NB4 (cell line): ENCODE measurements at places on chromosomes 2 and 18.

DNA sequence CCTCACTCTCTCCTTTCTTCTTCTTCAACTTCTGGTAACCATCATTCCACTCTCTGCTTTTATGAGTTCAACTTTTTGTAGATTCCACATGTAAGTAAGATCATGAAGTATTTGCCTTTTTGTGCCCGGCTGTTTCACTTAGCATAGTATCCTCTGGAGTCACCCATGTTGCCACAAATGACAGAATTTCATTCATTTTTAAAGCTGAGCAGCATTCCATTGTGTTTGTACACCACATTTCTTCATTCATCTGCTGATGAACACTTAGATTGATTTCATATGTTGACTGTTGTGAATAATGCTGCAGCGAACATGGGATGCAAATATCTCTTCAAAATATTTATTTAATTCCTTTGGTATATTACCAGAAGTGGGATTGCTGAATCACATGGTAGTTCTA lies 133.6 kb upstream of the ERBB4 start:
- DNase-seq = no peak

- DNase-seq = no peak
Observed at GRCh38 chr2:205614965-205615364, 67.3 kb upstream of the NRP2 start.

GRCh38 chr18:4181882-4182568 lies 273.1 kb downstream of the DLGAP1 start:
- no peak for DNase-seq

- DNase-seq = no peak
Observed at GRCh38 chr2:234320066-234320465, 176.8 kb downstream of the ARL4C start.

GRCh38 chr18:22455425-22456115 lies 37.9 kb upstream of the CTAGE1 start:
- DNase-seq = no peak

DNA sequence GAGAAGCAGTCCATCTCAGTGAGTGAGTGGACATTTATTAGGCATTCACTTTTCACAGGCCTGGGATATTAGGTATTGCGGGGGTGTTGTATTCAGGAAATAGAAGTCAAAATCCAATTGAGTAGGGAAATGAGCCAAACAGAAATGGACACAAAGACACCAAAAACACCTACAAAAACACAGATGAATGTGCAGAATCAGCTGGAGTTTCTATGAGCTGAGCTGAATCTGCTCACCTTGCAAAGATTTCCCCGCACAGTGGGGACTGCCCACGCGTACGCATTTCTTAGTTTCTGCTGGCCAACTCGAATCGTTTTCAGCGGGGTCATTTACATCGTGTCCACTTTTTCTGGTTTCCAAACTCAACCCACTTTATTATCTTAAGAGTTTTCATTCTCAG lies 160.0 kb downstream of the BCL2 start:
- no peak for DNase-seq

DNA sequence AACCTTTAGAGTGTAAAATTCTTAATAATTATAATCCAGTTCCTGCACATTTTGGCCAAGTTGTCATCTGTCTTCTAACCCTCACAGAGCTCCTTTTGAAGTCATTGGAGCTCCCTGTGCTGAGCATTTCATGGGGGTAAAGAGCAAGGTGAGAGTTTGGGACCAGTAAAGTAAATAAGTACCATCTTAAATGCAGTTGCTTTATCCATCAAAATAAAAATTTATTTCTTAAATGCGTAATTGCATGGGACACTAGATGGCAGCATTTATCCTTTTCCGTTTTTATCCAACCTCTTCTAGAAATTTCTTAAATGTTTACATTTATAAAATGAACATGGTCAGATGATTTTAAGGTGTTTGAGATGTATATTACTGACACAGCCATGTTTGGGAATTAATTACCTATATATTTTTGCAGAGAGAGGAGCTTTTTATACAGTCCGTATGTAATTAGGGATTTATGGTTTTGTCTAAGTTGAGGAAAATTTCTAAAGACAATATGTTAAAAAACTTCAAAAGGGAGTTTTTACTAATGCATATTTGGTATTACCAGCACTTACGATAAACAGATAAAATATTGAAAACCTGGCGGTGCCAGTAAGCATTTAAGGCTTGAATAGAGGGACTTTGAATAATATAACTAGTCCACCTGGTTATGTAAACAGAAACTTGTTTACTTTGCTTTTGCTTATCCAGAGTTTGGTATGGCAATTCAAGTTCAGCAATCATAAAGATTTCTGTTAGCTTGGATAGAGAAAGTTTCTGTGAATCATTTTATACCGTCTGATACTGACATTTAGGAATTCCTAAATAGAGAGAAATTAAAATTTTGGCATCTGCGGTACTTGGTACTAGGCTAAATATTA lies 54.5 kb downstream of the ACSL3 start:
- DNase-seq = peak; percentile 31

GRCh38 chr2:121796239-121796638 lies 40.8 kb downstream of the TSN start:
- DNase-seq = no peak

- no peak for DNase-seq
Observed at GRCh38 chr18:75109319-75109691, 99.6 kb downstream of the PTGR3 start.

DNA sequence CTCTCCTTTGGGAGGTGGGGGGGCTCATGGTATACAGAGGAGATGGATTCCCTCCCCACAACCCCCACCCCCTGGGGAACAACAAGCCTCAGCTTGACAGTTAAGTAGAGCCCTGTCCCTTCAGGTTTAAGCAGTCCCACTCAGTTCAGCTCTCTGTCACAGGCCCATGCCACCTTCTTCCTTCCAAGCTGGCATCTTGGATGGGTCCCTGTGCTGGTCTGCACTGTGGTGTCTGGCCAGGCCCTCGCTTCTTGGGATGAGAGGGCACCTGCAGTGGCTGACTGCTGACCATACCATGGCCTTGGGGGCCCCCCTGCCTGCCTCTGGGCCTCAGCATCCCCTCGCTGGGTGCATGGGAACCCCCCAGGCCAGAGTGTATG lies 20.4 kb upstream of the GPR17 start:
- DNase-seq = no peak

DNA sequence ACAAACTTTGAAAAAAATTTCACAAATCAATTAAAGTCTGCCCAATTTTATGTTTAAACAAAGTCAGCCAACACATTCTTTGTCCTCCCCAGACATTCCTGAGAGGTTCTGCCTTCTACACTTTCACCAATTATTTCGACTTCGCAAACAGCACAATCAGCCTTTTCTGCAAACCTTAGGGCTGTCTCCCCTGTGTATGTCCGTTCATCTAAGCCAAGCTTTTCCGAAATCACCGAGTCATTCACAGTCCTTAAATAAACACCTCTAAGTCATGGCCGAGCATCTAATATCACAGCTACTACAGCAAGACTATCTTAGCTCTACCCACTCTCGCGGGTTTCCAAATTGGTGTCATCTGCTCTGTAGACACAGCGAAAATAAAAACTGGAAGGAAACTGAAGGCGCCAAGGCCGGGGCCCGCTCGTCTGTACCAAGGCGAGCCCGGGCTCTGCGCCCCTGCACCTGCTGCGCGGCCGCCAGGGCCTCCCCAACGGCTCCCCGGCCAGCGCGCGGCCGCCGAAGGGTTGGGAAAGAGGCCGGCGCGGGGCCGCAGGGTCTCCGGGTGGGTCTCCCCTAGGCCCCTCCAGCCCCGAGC lies 730 bp downstream of the ODC1 start:
- DNase-seq = no peak

DNA sequence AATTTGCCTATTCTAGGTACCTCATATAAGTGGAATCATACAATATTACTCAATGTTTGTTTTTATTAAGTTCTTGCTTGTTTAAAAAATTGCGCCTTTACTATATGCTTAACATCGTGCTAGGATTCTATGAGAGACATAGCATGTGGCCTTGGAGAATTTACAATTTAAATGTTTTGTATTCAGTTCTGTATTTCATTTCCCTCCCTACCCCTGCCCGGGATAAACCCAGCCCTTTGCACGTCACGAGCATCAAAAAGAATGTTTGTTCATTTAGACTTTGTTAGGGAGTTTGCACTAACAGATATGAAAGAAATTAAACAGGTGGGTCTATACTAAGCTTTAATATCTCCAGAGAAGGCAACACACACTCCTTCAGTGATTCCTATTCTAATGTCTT lies 75.7 kb downstream of the C18orf54 start:
- DNase-seq = no peak

GRCh38 chr2:46921676-46922448 lies 6.3 kb upstream of the MCFD2 start:
- no peak for DNase-seq

- DNase-seq = peak; percentile 45
Observed at GRCh38 chr2:136495636-136496035, 269.7 kb upstream of the THSD7B start.

- no peak for DNase-seq
Observed at GRCh38 chr2:25805987-25806386, 72.3 kb downstream of the ASXL2 start.

GRCh38 chr18:21203126-21203525 lies 38.9 kb upstream of the GREB1L start:
- no peak for DNase-seq

DNA sequence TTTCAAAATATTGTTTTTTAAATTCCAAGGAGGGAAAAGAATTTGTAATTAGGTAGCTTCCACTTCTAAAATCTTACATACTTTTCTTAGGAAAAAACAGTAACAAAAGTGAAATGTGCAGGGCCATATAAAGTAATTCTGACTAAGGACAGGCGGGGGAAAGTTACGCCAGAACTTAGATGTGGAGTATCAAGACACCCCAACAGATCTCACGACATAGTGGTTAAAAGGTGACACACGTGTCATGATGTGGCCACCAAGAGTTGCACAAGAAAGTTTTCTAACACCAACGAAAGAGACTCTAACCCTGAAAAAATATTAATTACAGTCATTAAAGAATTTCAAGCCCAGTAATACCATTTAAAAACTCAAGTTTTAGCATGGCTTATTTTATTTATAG lies 51.0 kb downstream of the KIDINS220 start:
- peak; percentile 49 for DNase-seq

GRCh38 chr2:160431441-160431840 lies 62.2 kb downstream of the RBMS1 start:
- peak; percentile 76 for DNase-seq

DNA sequence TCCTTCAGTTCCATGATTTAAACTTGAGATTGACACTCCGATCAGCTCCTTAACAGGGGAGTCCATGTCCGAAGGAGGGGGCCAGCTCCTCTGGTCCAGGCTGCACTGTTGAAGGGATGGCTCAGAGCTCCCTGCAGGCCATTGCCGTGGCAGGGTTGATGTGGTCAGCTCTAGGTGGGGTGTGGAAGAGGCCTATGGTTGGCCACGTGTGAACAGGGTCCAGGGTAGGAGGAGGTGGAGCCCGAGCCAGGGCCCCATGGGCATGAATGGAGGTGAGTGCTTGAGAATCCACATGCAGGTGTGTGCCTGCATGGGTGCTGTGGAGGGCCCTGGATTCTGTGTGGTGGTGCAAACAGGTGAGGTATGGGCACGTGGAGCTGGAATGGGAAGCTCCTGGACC lies 1.1 kb downstream of the SPEG start:
- DNase-seq = no peak

DNA sequence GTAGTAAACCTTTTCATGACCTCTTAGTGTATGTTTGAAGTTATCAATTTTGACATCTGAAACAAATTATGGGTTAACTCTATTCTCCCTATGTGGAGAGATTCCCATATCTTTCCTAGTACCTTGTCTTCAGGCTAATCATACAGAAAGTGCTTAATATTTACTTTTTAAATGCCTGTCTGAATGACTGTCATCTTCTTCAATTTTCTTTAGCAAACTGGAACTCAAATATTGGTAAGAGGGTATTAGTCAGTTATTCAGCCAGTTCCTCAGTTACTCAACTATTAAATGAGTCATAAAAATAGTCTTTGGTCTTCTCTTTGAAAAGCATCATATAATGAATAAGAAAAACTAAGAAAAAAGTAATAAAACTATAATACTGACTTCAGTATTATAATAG lies 1038.0 kb upstream of the PIK3C3 start:
- DNase-seq = no peak
